Activated naive CD4-positive, alpha-beta T cell treated with anti-CD3 and anti-CD28 coated beads, Interleukin-2, amount 50 U/mL, for 16 hours (primary cell): ENCODE measurements at places on chromosomes 7 and 10.

DNA sequence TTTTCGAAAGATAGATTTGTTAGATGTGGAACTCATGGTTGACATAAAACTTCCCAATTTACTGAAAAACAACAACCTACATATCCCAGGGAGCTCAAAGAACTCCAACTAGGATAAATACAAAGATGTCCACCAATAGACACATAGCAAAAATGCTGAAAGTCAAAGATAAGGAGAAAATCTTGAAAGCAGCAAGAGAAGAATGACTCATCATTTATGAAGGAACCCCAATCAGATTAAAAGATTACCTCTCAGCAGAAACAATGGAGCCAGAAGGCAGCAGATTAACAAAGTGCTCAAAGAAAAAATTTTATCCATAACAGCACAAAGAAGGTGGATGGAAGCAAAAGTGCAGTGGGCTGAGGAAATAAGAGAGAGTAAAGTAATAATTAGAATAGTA is 908.6 kb downstream of the SORCS3 start:
- no peak for DNase-seq

GRCh38 chr7:103955985-103956384 is 33.5 kb downstream of the RELN start:
- DNase-seq: no peak

GRCh38 chr10:106560925-106561640 is 603.4 kb downstream of the SORCS1 start:
- no peak for DNase-seq

DNA sequence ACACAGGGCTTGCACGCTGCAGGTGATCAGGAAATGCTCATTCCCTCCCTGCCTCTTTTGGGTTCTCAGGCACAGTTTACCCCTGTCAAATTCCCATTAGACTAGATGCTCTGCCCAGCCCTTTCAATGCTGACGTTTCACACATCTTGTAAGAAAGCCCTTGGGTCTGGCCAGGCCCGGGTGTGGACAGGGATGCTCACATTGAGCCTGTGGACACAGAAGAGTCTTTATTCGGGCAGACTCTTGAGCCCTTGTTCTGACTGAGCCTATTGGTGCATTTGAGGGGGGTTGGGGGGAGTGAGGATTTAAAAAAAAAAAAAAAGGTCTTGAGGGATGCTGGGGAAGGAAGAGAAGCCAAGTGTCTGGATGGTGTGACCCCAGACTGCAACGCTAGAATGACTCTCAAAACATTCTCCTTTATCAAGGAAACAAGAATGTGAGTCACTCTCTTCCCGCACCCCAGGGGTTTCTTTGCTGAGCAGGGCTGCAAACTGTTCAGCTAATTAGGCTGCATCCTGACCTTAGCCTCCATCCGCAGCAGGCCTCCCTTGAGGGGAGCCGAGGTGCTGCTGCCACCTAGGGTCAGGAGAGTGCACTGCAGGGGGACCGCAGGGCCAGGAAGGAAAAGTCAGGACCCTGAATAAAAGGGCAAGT is 53.6 kb upstream of the TMEM72 start:
- DNase-seq: peak; percentile 54

DNA sequence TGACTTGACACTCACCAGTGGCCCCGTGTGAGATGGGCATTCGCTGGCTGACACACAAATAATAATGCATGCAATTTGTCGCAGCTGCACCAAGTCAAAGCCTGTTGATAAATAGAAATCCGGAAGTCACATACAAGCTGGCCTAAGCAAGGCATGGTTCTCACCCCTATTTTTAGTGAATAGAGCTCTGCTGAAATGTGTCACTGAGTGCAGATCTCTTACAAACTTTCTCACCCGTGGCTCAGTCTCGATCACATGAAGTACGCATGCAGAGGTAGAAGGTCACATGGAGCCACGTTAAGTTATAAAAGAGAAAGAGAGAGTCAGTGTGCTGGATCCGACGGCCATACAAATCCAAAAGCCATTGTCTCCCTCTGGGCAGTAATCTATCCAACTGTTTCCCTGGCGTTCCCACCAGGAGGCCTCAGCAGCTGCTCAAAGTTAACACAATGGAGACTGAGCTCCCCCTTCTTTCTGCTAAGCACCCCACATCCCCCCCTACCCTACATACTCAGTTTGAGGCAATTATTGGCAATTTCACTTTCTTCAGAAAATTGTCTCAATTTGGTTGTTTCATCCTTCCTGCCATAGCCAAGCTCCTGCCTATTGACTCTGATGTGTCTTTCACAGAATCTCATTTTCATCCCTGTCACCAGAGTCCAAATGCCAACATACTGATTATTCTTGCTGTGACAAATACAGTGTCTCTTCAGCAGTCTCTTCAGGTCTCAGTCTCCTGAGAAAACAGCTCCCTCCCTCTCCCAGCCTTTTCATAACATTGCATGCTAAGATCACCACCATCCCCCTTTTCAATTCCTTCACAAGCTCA is 473.3 kb upstream of the NRP1 start:
- DNase-seq: no peak

DNA sequence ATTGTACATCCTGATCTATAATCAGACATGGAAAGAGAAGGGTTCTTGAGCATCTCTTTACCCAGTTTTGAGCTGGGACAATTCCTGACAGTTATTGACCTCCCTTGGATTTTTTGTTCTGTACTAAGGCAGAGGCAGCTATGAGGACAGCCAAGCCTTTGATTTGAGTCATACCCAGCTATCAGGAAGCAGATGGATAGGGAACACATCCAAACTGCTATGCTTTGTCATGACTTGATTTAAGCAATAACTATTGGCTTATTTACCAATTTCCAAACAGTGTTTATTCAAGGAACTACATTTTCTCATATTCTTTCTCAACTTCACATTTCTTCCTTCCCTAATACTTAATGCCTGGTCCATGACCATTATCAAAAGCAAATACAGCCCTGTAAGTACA is 396.4 kb upstream of the STEAP1 start:
- DNase-seq: no peak

DNA sequence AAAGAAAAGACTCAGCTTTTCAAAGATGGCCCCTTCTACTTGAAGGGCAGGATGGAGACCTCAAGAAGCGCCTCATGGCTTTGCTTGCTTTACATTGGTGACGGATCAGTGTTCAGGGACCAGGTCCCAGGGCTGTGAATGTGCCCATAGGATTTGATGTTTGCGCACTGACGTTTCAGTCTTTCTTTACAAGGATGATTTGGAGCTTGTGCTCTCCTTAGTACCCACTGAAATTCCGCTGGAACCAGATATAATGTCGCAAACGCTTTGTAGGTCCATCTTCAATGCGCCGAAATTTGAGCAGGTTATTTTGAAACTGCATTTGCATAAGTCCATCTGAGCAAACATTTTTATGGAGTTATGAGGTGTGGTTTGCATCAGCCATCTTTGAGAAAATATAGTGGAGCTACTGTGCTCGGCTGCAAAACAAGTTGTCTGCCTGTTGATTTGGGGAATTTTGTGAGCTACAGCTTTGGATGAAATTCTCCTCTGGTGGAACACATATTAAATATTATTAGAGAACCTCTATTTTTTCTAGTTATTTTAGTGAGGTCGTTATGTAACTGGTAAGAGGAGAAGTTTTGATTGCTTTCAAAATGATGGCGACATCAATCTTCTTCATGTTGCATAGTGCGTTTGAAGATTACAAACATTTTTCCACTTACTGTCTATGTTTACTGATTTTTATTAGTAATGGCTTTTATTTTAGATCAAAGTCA is 2.4 kb downstream of the RBM20 start:
- DNase-seq: no peak

DNA sequence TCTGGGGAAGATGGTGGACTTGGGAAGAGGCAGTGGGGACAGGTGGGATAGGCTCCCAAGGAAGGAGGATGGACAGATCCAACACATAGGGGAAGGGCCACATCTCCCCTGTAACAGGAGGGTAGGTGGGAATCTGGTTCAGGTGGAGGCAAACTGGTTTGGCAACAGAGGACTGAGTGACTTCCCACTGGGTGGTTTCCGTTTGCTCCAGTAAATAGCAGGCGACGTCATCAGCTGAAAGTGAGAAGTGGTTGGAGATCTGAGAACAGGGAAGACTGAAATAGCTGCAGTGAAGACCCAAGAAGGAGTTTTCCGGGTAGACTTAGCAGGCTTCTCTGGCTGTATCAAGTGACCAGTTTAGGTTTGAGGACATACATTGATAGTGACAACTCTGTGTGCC is 504.4 kb downstream of the GALNT17 start:
- DNase-seq: no peak

GRCh38 chr10:26112532-26112931 is 104.0 kb upstream of the GAD2 start:
- DNase-seq: no peak

DNA sequence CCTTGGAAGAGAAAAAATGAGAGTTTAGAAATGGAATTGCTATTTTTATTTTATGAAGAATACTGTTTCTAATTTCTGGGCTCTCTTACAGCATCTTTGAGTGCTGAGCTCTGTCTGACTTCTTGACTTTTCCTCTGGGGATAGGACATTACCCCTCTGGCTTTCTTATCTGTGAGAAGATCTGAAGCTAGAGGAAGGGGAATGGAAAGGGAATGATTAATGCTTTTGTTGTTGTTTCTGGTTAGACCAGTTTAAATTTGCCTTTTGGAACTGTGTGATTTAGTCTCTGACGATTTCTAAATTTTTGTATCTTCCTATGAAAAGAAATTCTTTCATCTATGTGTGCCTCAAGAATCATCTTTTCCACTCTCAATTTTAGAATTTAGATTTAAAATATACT is 811.4 kb downstream of the REEP3 start:
- no peak for DNase-seq

DNA sequence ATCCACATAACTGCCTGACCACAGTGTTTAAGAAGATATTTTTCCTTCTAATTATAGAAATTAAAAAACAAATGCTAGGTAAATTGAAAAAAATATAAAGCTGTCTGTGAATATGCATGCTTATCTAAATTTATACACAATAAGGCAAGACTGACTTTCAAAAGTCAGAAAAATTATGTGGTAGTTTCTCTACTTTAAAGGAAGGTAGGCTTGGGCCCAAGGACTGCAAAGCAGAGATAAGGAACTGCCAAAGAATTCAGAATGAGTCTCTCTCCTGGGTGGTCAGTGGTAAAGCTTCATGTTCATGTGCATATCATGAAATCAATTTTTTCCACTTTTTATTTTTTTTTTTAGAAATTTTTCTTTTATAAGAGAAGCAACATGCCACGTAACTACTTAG is 998.6 kb downstream of the REEP3 start:
- no peak for DNase-seq

DNA sequence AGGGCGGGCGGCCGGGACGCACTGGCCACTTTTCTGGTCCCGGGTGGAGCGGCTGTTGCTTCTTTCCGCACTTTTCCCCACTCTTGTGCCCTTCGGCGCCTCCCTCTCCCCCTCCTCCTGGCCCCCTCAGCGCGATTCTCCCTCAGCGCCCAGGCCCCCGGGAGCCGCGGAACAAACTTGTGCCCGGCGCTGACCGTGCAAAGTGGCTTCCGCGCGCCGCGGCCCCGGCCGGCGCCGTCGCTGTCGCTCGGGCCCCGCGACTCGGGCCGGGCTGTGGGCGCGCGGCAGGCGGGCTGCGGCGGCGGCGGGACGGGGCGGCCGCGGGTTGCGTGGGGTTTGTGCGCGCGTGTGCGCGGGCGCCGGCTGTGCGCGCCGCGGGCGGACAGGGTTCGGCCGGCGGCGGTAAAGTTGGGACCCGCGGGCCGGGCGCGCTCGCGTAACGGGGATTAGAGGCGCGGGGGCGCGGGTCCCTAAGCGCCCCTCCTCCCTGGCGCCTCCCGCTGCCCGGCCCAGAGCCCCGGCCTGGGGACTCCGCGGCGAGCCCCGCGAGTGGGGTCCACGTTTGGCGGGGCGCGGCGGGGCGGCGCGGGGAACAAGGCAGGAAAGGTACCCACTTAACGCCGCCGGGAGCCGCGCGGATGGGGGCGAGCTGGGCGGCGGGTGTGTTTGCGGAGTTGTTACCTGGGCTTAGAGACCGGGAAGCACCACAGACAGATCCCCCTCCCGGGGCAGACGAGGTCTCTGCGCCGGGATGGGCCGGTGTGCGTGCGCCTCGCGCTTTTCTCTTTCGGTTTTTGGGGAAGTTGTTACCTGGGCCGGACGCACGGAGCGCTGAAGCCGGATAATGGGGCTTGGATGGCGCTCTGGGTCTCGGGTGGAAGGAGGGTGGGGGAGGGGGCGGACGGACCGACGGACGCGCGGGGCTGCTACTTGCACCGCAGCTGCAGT is 860 bp downstream of the ZEB1 start:
- DNase-seq: peak; percentile 63

- DNase-seq: no peak
These were observed 183.9 kb upstream of the MBL2 start for GRCh38 chr10:52956461-52956860.

DNA sequence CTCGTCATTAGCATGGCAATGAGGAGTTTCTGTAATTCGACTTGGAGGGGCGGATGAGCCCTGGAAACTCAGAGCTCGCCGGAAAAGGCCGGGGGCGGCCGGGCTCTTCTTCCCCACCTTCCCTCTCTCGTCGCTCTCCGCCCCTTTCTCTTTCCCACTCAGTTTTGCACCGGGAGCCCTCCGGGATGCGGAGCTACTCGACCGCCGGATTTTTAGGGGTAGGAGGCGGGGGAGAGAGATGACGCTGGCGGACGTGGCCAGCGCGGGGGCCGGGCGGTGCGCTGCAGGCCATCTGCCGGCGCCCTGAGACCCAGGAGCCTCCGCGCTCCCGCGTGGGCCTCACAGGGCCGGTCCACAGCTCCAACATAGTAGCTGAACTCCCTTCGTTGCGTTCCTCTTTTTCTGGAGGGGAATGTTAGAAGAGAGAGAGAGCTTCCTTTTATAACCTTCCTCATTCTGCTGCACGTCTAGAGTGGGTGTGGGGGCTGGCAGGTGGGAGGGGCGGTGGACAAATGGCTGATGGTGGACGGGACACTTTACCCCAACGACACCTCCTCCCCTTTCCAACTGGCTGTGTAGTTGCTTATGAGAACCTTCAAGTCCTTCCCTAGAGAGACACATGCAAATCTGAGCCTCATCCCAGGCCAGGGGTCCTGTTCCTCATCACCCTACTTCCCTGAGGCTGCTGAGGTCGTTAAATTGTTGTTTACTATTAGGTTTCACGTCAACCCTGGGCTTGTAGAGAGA is 1.1 kb upstream of the HOXA1 start:
- no peak for DNase-seq

GRCh38 chr10:32923849-32924248 is 34.2 kb downstream of the ITGB1 start:
- DNase-seq: no peak

- no peak for DNase-seq
These were observed 48.7 kb upstream of the MAGI2 start for GRCh38 chr7:79502151-79502550.
